AG09309 (cell line): ENCODE measurements at places on chromosomes 6 and 20.

DNA sequence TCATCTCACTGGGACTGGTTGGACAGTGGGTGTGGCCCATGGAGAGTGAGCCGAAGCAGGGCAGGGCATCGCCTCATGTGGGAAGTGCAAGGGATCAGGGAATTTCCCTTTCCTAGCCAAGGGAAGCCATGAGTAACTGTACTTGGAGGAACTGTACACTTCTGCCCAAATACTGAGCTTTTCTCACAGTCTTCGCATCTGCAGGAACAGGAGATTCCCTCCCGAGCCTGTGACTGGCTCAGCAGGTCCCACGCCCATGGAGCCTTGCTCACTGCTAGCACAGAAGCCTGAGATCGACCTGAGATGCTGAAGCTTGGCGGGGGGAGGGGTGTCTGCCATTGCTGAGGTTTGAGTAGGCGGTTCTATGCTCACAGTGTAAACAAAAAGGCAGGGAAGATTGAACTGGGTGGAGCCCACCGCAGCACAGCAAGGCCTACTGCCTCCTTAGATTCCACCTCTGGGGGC, 10.4 kb upstream of the CALHM5 start:
- no peak for DNase-seq

DNA sequence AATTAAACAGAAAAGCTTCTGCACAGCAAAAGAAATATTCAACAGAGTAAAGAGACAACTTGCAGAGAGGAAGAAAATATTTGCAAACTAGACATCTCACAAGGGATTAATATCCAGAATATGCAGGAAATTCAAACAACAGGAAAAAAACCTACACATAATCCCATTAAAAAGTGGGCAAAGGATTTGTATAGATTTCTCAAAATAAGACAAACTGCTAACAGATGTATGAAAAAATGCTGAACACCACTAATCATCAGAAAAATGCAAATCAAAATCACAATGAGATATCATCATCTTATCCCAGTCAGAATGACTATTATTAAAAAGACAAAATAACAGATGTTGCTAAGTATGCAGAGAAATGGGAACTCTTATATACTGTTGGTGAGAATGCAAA, 129.6 kb downstream of the SYNDIG1 start:
- no peak for DNase-seq

- DNase-seq = no peak
Measured at GRCh38 chr6:124881898-124882578, 80.2 kb upstream of the RNF217 start.

GRCh38 chr6:78999737-79000136, 78.3 kb downstream of the PHIP start:
- no peak for DNase-seq

GRCh38 chr6:23547851-23548250, 578.2 kb upstream of the NRSN1 start:
- no peak for DNase-seq

DNA sequence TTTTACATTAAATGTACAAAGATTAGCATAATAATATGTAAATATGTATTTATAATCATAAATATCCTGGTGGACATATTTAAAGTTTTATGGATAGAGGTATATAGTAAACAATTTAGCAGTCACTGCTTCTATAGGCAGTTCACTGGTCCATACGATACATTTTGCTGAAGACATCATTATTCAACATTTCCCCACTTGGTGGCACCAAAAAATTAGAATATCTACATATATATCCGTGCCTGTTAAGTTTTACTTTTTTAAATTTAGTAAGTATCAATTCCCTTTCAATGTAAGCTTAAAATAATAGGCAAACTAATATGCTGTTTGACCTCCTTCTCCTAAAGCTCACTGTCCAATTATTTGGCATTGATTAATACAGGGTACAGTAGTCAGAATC, 64.2 kb downstream of the LMBRD1 start:
- no peak for DNase-seq

- no peak for DNase-seq
Measured at GRCh38 chr6:170092826-170093225, 198.1 kb downstream of the DLL1 start.

GRCh38 chr6:163383912-163384311, 30.6 kb upstream of the QKI start:
- DNase-seq = no peak

DNA sequence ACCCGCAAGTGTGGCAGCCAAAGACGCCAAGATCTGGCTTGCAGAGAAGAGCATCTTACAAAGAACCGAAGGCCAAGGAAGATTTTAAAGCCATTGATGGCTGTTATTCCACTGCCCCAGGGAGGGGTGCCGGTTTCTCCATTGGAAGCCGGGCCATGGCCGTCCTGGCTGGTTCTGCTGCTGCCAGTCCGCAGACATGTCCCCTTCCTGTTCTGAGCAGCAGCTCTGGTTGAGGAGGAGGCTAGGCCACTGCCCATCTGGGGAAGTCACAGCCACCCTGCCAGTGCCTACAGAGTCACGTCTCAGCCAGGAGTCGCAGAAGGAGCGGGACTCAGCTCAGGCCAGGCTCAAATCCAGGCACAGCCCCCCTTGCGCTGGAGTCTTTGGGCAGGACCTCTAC, 42.6 kb upstream of the MRGBP start:
- DNase-seq = no peak

DNA sequence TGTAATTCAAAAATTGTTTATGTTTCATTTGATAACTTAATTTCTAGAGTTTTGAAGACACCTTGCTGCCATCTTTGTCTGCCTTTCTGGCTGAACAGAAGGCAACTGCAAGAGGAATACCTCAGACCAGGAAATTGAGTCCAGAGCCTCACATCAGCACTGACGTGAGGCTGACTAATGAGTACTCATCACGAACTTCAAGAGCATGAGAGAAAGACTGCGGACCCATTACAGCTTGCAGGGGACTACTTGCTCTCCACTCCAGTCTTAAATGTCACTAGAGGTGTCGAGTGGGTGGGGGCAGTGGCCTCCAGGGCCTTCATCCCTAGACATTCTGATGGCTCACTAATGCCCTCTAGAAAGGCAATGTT, 109.5 kb upstream of the SSTR4 start:
- no peak for DNase-seq

DNA sequence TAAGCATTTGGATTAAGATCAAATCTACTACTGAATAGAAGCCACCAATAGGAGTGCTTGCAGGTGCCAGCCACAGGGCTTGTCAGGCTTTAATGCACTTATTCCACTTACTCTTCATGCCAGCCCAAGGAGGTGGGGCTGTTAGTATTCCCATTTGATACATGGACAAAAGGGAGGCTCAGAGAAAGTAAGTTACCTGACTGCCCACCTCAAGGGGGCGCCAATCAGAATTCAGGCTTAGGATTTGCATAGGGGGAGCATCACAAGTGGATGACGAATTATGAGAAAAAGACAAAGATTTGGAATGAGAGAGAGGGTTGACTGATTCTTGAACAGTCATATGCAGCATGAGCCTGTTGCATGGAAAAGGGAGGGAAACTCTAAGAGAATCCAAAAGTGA, 188.4 kb upstream of the TSHZ2 start:
- no peak for DNase-seq

- no peak for DNase-seq
Measured at GRCh38 chr6:2245877-2246863, 765 bp upstream of the GMDS start.

DNA sequence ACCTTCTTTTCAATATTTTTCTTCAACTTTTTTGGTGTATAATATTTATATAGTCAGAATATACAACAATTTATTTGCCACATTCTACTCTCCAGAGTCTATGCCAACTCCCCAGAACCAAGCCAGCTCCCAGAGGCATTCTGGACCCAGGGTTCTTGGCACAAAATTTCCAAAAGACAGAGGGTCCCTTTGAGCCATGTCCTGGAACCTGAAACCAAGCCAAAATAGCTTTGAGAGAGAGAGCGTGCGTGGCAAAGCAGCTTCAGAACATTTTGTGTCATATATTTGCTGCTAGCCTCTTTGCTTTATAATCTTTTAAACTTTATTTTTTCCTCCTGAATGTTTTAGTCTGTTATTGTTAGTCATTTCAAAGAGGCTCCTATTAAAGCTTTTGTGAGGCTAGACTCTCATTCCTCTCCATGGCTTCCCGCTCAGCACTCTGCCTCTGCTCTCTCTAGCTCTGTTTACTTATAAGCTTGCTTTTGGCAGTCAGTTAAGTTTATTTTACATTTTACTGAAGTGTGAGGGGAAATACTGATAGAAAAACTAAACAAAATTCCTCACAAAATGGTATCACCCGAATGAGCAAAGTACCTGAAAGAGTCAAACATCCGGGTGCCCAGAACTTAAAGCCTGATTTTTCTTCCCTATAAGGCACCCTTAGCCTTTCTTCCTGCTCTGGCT, 605.1 kb upstream of the ID4 start:
- DNase-seq = no peak

DNA sequence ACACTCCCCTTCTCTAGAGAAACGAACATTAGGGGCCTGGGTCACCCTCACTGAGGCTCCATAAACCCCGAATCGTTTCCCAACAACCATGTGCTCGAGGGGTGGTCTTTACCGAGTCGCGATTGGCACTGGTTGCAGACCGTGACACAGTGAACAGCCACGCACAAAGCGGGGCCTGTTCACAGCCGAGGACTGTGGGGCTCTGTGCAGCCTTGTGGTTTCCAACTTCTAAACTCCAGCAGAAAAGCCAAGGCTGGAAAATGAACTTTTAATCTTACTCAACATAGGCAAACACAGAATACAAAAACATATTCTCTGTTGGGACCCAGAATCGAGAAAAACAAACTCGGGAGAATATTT, 19.0 kb downstream of the RRBP1 start:
- no peak for DNase-seq

DNA sequence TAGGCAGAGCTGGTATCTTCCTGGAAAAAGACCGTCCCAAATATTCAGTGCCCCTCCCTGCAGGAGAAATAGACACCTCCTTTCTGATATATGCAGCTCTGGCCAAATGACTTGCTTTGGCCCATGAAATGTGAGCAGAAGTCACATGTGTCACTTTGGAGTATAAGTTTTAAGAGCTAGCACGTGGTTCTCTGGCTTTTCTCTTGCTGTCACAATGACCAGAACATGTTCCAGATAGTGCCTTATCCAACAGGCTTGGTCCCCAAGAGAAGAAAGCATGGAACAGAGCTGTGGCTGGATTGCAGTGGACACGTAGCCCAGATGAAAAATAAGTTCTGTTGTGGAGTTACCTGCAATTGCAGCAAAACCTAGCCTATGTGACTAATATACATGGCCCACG, 40.4 kb downstream of the UNC5CL start:
- DNase-seq = no peak

- no peak for DNase-seq
Measured at GRCh38 chr20:24185791-24186190, 197.2 kb upstream of the GGTLC1 start.

GRCh38 chr20:57770852-57771720, 61.3 kb upstream of the PMEPA1 start:
- DNase-seq = no peak

GRCh38 chr6:24431045-24431451, 28.3 kb downstream of the MRS2 start:
- DNase-seq = peak; percentile 28

DNA sequence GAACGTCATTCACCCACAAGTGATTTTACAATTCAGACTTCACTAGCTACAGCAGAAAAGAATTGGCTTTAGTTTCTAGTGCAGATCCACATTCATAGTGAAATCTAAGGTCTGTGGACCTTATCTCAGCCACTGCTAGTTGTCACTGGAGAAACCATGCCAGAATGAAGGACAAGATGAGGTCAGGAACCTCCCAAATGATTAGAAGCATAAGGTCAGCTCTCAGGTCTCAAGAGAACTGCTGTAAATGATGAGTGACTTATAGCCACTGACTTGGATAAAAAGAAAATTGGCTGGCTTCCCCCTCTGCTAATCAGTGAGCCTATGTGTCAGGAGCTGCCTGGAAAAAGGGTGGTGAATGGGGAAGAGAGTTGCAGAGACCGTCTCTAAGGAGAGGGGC, 265.3 kb upstream of the BMP2 start:
- DNase-seq = no peak

- DNase-seq = no peak
Measured at GRCh38 chr20:44455126-44455525, 20.5 kb upstream of the TTPAL start.

DNA sequence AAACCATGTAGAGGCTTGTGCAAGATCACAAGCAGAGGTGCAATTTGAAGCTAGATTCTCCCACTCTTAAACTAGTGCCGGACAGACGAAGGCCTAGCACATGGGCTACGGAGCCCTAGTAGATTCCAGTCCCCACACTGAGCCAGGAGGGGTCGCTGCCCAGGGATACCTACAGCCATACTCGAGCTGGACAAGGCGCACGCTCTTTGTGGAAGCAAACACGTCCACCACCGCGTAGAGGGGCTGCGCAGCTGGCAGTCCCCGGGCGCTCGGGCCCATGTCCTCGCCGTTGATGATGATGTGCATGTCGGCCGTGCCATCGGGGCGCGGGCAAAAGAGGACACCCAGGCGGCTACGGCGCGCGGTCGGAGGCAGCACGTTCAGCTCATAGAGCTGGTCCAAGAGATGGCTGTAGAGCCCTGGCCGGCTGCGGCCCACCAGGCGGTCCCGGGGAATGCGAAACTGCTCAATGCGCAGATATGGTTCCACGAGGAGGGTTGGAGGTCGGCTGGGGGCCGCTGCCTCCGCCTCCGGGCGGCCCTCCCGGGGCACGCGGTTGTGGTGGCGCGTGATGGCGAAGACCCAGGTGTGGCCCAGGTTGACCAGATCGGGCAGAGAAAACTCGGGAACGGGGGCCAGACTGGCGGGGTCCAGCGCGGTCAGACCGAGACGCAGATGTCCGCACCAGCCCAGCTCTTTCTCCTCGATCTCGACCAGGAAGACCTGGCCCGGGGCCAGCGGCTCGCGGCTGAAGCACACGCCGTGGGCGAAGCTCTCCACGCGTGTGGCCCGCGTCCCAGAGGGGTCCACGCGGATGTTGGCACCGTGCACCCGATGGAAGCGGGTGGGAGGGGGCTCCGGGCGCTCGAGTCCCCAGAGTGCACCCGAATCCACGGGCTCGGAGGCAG, 677 bp downstream of the NEURL2 start:
- DNase-seq = no peak

- no peak for DNase-seq
Measured at GRCh38 chr20:2172305-2173175, 70.9 kb downstream of the STK35 start.

DNA sequence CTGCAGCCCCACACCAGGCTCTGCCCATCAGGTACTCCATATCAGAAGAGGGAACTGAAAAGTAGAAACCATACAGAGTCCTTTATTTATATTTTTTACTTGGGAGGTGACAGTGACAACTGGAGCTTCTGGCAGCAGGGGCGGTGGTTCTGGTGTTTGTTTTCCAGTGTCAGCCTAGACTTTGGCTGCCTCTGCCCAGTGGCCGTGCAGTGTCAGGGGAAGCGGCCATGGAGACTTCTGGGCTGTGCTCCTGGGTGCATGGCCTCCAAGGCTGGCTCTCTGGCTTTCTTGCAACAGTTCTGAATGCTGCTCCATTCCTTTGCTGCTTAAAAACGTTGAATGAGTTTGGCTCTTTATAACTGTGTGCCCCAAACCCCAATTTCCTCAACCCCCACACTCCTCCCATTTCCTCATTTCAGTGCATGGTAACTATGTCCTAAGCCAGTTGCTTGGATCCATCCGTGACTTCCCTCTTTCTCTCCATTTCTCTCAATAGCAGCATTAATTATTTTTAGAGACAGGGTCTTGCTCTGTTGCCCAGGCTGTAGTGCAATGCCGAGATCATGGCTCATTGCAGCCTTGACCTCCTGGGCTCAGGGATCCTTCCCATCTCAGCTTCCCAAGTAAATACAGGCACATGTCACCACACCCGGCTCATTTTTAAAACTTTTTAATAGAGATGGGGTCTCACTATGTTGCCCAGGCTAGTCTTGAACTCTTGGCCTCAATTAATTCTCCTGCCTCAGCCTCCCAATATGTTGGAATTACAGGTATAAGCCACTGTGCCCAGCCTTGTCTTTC, 141.1 kb upstream of the SGK1 start:
- no peak for DNase-seq
